CD4-positive, alpha-beta T cell treated with Interleukin-21 for 1 hour (primary cell): ENCODE measurements at places on chromosomes 13 and 19.

DNA sequence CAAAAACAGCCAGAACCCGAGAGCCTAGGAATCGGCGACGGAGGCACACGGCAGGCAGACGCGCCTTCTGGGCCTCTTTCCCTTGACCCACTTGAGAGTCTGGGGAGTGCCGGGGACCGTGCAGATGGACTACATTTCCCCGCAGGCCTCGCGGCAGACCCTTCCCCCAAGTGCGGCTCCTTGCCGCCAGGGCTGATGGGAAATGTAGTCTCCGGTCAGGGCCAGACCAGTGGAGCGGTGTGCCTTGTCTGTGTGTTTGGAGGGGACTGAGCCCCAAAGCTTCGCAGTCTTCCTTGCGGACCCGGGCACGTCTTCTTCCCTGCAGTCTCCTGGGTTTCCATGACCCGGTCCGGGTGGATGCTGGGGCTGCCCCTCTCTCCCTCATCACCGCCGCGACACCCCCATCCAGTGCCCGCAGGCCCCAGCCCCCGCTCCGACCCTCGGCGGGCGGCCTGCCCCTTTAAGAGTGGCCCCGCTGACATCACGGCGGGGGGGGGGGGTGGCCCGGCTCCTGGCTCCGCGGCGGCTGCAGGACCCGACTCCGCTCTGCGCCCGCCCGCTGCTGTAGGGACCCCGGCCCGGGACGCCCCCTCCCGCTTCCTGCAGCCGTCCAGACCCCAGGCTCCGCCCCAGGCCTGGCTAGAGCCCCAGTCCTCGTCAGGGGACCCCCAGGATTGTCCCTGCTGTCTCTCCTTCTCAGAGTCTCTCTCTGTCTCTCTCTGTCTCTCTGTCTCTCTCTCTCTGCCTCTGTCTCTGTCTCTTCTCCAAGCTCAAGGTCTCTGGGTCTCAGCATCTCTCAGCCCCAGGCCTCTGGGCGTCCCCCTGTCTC is 758 bp upstream of the CACNG7 start:
- peak; percentile 48 for DNase-seq

- DNase-seq, result peak; percentile 69
Observed at GRCh38 chr19:38852231-38853044, 2.7 kb upstream of the HNRNPL start.

GRCh38 chr19:57648331-57649003 is 15.5 kb downstream of the ZNF211 start:
- DNase-seq, result no peak

DNA sequence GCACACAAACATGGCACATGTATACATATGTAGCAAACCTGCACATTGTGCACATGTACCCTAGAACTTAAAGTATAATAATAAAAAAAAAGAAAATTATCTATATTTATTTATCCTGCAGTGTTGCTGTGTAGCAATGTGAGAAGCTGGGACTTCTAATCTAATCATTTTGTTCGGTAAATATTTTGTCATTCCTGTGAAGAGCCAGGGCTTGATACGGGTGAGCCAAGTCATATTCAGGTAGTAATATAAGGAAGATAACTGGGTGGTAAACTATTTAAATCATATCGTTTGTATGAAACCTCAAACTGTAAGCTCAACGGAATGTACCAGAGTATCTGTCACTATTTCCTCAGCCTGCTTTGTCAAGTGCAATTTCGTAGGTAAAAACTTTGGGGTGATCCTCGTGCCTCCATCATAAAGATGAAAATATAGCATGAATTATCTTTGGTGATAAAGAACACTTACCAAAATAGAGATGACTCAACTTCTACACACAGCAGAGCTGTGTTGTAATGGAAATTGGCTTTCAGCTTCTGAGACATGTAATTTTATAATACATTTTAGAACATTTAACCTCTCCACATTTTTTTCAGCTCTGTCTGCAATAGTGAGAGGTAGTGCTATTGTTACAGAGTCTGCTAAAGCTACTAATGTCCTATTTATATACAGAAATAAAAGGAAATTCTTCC is 92.9 kb downstream of the PCDH9 start:
- DNase-seq, result no peak

DNA sequence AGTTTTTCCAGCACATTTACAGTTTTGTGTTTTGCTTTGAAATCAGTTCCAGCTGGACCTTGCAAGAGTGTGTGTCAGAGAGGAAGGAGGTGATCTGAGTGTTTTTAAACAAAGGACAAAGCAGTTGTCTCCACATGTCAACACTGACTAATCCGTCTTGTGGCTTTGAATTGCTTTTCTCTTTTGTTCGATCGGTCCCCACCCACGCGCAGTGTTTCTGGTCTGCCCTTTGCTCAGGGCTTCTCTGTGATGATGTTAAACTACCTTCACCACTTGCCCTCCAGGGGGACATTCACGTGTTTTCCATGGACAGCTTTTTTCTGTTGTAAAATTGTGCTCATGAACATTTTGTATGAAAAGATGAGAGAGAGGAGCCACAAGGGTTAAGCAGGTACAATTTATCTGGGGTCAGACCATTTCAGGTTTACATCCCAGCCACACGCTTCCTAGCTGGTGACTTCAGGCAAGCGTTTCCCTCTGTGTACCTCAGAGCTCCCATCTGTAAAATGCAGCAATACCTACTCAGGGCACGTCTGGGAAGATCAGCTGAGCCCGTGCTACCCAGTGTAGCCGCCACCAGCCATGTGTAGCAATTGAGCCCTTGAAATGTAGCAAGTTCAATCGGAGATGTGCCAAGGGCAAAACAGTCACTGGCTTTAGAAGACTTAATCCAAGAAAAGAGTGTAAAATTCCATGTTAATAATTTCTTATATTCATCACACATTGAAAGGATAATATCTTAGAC is 13.5 kb upstream of the PLA2G4C start:
- no peak for DNase-seq

DNA sequence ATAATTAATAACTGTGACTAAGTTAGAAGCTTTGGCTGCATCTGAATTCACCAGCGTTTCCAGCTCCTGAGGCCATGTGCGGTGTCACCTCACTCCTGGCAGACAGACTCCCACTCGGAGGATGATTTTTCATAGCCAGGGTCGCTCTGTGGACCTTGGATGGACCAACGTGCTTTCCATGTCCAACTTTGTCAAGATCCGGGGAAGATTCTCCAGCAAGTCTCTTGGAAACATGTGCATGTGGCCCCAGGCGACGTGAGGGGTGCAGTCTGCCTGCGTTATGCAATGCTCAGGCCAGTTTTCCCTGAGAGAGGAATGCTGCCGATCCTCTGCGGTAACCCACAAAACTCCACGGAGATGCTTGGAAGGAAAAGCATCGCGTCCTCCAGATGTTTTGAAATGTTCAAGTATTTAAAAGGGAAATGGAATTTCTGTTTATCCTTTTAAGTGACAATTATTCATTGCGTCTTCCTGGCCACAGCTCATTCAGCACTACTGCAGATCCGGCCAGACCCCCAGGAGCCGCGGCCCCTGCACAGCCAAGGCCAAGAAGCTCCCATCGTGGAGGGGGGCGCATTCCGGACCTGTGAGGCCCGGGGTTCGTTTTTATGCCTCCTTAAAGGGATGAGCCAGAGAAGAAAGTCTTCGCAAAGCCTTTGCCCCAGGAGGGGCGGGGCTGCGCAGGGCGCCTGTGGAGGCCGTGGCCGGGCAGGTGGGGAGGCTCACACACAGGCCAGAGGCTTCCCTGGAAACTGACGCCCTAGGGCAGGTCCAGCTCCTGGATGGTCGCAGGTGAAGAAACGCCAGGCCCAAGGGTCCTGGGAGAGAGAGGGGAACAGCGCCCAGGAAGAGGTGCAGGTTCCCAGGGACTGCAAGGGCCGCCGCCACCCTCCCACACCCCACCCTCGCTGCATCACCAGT is 46.0 kb downstream of the C13orf46 start:
- DNase-seq, result no peak

- no peak for DNase-seq
Observed at GRCh38 chr19:1141944-1142343, 32.1 kb downstream of the SBNO2 start.

GRCh38 chr19:1591421-1592023 is 1.1 kb downstream of the MBD3 start:
- no peak for DNase-seq

GRCh38 chr13:113924184-113924901 is 49.5 kb downstream of the C13orf46 start:
- DNase-seq, result no peak

- DNase-seq, result no peak
Observed at GRCh38 chr19:44572581-44572900, 40.8 kb upstream of the IGSF23 start.

DNA sequence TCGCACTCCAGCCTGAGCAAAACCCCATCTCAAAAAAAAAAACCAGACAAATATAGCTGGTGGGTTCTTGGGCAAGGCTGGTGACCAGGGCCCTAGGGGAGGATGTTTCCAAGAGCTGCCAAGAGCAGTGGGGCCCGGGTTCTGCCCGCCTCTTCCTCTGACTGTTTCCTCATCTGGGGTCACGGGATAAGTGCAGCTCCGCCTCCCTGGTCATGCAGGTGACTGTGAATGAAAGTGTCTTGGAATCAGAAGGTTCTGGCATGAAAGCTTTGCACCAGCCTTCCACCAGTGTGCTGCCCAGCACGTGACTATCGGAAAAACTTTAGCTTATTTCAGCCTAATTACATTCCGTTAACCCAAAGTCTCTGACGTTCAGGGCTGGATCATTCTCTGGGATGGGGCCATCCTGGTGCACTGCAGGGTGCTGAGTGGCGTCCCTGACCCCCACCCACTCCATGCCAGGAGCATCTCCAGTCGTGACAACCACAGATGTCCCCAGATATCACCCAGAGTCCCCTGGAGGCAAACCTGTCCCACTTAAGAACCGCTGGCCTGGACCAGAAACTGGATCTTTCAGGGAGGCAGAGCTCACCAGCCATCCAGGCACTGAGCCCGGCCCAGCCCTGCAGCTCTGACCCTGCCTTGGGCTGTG is 85.6 kb downstream of the GNG7 start:
- DNase-seq, result peak; percentile 46

DNA sequence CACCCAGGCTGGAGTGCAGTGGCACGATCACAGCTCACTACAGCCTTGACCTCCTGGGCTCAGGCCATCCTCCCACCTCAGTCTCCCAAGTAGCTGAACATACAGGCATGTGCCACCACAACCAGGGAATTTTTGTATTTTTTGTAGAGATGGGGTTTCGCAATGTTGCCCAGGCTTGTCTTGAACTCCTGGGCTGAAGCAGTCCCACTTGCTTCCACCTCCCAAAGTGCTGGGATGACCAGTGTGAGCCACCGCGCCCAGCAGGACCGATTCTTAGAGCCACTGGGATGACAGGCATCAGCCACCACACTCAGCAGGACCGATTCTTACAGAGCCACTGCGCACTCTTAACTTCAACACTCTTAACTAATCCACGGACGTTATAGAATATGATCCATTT is 54.9 kb upstream of the RANBP3 start:
- no peak for DNase-seq

DNA sequence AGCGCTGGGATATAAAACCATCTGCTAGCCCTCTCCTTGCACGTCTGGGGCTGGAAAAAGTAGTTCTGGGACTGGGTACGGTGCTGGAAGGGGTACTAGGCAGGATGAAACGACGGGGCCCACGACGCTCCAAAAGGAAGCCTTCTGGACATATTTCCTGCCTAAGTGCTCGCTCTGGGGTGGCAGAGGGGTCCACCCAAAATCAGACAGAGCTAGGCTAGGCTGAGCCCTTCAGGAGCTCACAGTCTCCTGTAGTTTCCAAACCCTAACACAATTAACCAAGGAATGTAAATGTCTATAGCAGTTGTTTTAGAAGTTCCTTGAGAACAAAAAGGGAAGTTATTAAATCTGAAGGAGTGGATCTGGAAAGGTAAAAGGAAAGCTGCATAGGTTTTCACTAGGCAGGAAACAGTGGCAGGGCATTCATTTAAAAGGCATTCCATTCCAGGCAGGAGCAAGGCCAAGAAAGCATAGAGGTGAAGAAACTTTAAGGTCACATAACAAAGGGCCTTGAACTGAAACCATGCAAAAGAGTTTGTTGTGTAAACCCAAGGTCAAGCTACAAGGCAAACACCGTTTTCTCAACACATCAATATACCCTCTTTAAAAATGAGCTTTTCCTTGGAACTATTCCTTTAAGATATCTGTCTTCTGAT is 634 bp upstream of the DIAPH3 start:
- no peak for DNase-seq

DNA sequence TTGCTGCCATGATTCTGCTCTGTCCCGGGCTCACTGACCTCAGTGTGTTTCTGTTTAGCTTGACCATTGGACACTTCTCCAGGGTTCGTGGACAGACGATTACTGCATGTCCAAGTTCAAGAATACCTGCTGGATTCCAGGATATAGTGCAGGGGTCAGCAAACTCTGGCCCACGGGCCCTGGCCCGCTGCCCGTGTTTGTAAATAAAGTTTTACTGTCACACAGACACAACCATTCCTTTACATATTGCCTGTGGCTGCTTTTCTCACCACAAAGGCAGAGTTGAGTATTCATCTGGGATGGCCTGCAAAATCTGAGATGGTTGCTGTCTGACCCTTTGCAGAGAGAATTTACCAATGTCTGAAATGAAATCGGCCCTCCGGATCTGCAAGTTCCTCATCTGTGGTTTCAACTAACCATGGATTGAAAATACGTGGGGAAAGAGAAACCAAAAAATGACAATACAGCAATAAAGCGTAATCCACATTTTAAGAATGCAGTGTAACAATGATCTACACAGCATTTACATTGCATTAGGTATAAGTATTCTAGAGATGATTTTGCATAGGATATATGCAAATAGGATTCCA is 25.9 kb upstream of the F2RL3 start:
- no peak for DNase-seq

DNA sequence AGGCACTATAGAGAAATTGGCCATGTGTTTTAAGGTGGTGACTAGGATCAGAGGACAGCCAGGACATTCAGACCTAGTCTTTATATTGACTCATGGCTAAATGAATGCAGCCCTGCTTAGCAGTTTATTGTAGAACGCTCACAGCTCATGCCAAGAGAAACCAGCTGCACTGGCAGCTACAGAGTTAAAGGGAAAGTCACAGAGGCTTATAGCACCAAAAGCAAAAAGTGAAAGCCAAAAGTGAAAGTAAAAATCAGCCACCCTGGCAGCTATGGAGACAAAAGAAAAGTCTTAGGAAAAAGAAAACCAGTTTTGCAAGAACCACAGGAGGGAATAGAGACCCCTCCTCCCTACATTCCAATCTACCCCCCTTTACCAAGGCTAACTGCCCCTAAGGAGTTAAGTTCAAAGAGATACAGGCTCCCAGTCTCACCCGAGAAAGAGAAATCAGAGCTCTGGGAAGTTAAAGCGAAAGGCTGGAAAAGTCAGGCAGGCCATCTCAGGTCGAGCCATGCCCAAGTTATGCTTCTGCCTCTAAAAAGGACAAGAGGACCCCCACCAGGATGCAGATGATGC is 99.0 kb downstream of the ZNF429 start:
- DNase-seq, result peak; percentile 36

DNA sequence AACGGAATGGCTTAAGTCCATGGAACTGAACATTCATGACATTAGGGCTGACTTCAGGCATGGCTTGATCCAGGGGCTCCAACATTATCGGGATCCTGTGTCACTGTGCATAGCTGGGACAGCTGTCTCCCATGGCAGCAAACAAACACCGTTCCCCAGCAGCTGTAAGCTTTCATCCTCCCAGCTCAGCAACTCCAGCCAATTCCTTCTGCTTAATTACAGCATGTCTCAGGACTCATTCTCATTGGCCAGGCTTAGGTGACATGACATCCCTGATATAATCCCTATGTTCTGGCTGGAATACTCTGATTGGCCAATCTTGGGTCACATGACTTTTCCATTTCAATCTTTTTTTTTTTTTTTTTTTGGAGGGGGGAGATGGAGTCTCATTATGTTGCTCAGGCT is 10.9 kb upstream of the TLE5 start:
- no peak for DNase-seq
